Neural progenitor cell (in vitro differentiated cells): ENCODE measurements at places on chromosomes 2 and 18.

DNA sequence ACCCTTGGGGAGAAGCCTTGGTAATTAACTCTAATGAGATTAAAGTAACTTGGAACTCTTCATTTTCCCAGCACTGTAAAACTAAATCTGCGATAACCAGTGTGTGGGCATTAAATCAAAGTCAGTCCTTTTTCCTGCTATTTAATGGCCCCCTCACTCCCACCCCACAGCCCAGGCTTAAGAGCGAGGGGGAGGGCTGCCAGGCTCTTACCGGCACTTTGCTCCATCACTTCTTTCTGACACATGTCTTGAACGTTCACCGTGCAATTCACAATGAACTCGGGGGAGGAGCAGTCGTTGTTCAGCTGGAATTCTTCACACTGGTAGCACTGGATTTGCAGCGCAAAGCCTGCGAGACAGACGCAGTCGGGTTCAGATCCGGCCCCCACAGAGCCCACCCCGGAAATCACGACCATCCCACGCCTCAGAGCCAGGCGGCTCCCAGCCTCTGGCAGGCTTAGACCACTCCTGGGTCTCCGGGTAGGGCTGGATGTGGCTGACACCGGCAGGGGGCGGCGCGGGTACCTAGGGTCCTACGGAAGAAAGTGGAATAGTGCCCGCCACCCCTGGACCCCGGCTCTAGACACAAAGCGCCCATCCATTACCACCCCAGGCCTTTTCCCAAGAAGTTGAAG is 1.7 kb downstream of the LYPD1 start:
- peak; percentile 76 for DNase-seq

- DNase-seq, result no peak
Measured at GRCh38 chr18:79169958-79170555, 100.9 kb downstream of the ATP9B start.

GRCh38 chr18:51194604-51195003 is 2.9 kb downstream of the MEX3C start:
- peak; percentile 8 for DNase-seq

DNA sequence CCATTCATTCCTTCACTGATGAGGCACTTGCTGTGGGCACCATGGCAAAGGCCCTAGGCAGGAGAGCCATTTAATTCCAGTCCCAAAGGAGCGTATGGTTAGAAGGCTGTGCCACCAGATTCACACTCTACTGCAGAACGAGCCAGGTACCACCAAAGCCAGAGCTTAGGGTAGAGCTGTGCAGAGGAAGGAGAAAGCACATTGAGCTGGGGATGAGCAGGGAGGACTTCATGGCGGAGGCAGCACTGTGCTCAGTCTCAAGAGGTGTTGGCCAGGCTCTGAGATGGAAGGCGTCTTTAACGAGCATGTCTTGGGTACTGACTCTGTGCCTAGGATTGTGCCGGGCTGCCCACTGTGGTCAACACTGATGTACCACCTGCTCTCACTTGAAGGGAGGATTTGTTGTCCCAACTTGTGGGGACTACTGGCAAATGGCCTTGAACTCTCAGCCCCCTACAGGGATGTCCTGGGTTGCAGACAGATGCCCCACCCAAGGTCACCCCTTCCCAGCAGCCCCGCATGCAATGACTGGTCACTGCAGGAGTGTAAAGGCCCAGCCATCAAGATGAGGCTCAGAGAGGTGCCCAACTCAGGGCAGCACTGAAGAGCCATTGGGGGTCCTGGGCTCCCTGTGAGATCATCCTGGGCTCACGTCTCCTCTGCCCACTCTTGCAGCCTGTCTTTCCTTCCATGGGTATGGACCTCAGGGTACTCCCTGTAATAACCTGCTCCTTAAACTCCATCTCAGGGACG is 251.4 kb downstream of the GLI2 start:
- no peak for DNase-seq

DNA sequence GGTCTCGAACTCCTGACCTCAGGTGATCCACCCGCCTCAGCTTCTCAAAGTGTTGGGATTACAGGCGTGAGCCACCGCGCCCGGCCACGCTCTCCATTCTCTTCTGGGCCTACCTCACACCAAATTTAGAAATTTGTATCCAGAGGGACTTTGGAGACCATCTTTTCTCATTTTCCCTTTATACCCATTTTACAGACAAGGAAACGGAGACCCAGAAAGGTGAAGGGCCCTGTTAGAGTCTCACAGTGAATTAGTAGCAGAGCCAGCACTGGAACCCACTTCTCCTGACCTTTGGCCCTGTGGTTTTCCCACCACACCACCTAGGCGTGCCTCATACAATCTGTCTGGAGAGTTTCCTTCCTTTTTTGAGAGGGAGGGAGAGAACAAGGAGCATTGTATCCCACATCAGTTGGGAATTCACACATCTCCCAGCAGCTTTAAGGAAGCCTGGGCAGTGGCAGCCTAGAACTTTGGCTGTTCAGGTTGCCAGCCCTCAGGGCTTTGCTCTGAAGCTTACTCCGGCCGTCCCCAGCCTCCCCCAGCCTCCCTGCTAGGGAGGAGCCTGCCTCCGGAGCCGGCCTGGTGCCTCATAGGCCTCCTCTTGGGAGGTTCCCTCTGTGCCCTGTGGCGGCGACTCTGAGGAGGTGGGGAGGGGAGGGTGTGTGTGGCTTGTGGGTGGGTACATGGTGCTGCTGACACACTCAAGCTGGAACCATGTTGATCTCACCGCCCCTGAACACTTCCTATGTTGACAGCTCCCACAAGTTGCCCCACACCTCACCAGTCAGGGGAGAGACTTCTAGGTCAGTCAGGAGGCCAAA is 13.8 kb downstream of the FOSL2 start:
- no peak for DNase-seq

GRCh38 chr2:19785867-19786266 is 115.9 kb downstream of the TTC32 start:
- no peak for DNase-seq

DNA sequence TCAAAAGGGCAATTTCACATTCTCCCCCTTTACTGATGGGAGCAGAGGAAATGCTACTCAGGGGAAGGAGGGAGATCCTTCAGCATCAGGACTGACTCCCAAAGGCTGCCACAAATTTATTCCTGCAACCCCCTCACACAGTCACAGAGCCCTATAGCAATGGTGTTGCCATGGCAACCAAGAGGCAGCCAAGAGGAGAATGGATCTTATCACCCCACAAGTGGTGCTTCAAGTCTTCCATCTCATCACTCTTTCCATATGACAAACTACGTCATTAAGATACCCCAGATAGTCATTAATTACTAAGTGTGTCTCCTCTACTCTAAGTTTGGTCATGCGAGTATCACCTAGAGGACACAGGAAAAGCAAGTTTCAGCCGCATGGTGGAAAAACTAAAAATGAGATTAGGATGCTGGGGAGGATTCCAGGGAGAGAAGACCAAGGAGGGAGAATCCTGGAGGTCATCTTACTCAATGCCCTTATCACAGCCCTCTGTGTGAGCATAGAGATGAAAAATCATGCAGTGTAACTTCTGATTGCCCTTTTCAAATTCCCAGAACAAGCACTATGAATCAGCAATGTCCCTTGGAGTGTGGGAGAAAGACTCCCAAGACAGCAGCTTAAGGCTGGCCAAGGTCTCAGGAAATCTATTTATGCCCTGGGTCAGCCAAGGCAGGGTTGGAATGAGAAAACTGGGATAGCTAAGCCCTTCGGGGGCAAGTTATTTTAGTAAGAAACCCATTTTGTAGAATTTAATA is 885.7 kb upstream of the KLHL29 start:
- DNase-seq, result peak; percentile 58

GRCh38 chr18:34038086-34038485 is 186.6 kb downstream of the NOL4 start:
- DNase-seq, result no peak

GRCh38 chr2:174121612-174122011 is 126.7 kb downstream of the OLA1 start:
- no peak for DNase-seq

DNA sequence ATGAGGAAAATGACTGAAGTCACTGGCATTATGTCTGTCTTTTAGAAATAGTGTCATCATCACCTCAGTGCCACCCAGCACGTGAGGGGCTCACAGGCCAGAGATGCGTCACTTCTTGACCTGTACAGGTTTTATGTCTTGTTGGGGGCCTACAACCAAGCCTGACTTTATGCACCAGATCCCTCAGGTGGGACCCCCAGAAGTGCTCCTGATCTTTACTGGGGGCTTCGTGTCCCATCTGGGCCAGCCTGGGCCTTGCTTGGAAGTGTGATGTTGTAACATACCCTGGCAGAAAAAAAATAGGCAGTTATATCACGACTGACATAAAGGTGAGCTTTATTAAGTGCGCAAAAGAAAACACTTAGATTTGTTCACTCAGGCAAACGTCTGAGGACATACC is 21.5 kb upstream of the GNAL start:
- no peak for DNase-seq

GRCh38 chr2:223835701-223836532 is 1.5 kb downstream of the AP1S3 start:
- no peak for DNase-seq

DNA sequence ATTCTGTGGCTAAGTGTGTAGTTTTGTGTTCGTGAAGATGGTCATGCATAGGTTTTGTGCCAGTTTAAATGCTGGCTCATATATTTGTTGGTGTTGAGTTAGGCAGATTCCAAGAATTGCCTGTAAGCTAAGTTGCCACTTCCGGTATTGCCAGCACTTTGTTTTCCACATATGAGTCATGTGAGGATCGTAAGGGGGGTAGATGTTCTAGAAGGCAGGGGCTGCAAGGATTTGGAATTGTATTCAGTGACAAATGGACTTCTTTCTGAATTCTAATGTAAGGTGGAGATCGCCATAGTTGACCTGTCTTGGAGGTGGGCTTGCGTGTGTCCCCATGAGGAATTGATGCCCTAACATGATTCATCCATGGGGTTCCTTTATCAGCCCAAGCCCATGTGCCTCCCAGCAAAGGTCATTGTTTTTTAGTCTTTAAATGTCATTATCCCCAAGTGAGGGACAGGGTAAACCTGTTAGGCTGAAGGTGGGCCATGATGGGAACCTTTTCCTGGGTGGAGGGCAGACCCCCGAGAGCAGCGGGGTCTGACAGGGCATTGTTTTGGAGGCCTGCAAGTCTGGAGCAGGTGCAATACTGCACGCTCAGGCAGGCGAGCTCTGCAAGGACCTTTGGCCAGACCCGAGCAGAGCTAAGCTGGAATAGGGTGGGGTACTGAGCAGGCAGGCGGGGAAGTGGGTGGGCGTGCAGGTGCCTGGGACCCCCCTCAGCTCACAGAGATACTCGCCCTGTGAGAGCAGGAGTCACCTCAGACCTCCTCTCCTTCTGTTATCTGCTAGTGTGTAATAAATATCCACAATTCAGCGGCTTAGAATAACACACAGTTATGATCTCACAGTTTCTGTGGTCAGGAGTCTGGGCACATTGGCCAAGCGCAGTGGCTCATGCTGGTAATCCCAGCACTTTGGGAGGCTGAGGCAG is 77.4 kb downstream of the LRRFIP1 start:
- DNase-seq, result no peak

- DNase-seq, result no peak
Measured at GRCh38 chr2:122055521-122055931, 300.1 kb downstream of the TSN start.

DNA sequence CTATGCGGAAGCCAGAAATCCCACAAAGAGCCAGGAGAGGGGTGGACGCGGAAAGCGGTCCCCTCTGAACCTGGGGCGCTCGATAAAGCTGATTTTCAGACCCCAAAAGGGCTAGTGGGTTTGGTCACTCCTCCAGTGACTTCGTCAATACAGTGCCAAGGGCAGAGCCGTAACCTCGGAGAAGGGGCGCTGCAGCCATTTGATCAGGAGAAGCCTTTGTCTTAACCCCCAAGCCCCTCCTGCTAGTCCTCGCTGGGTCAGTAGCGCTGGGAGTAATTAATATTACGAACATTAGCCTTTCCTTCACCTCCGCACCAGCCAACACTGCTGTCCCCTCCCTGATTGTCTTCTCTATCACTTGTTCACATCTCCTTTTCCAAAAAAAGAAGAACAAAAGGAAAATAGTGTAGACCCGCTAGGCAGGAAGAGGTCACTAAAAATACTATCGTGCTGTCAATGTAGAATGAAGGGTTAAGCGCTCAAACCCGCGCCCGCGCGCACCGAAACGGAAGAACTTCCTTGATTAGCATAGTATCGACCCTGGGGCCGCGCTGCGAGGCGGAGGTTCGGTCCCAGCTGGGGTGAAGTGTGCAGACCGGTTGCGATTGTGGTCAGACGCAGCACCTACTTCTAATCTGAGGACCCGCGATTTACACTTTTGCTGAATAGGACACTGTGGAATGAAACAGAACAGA is 63.2 kb upstream of the MAPRE2 start:
- DNase-seq, result peak; percentile 50

DNA sequence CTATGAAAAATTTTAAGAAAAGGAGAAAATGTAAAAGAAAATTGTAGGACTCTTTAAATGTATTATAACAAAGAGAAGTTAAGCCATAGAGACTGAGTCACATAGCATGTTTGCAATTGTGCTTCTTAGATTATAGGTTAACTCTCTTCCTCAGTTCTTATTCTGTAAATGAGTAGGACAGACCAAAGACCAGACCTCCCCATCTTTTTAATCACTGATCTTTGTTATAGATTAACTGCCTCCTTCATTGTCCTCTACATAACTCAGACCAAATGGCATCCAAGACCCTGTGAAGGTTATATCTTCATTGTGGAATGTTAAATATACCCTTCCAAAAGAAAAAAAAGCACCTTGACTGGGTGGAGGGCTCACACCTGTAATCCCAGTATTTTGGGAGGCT is 316.9 kb upstream of the LRRTM4 start:
- no peak for DNase-seq

- no peak for DNase-seq
Measured at GRCh38 chr2:120704696-120705095, 31.0 kb upstream of the GLI2 start.
